Right atrium auricular region (tissue), 2 donors: ENCODE measurements at places on chromosomes 1 and 21. TPM values are rescaled to one million over a fixed set of nuclear protein-coding genes. Genes with fewer than 3 reads are reported as not detected.

DNA sequence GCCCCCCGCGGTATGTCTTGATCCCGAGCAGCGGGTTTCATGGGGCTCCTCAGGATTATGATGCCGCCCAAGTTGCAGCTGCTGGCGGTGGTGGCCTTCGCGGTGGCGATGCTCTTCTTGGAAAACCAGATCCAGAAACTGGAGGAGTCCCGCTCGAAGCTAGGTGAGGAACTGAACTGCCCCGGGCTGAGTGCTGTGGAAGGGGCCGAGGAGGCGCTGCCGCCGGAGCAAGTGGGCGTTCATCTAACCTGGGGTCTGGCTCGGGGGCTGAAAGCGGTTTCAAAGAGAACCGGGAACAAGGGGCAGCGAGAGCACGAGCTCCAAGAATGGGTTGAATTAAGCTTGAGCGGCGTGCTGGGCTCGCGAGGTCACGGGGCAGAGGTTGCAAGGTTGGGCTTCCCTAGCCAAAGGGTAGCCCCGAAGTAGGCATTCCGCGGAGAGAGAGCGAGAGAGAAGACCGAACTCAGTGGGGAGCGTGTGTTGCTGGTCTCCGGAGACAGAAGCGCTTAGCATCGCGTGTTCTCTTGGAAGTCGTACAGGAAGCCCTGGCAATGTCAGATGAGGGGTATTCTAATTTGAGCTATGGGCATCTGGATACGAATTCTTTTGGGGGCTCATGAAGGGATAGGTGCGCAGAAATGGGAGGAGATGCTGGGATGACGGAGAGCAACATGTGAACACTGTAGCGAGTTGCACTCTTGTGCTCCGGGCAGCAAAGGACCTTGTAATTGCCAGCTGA lies 732 bp downstream of the HS2ST1 start:
- peak overlapping the region; percentile 90 for H3K27ac ChIP-seq
- no peaks in the 10 kb centered on the region for H3K4me1 ChIP-seq
- no peaks in the 10 kb centered on the region for H3K36me3 ChIP-seq
- peak; percentile 68 for DNase-seq
- H3K27me3 ChIP-seq, result no peaks in the 10 kb centered on the region
- H3K4me3 ChIP-seq, result peak overlapping the region; percentile 91

DNA sequence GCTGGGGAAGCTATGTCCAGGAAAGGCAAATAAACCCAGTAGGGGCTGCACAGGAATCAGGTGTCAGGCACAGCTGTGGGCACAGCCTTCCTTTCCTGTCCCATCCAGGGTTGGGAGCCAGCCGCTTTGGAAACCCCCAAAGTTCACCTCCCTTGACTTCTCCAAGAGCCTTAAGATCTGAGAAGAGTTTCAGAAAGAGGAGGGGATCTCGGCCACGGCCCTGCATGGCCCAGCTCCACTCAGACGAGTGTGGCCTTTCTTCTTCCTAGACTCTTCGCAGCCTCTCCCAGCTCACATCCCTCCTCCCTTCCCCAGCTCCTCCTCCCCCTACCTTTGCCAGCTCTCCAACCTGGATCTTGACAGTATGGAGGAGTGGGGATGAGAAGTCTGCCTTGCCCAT lies 36.7 kb downstream of the RHBG start:
- no peak for DNase-seq
- H3K27ac ChIP-seq, result no peak overlapping the region
- no peaks in the 10 kb centered on the region for H3K36me3 ChIP-seq

Gene ARMH1
- total RNA-seq, result 5.2 TPM

- DNase-seq, result no peak
- no peaks in the 10 kb centered on the region for H3K27me3 ChIP-seq
- H3K27ac ChIP-seq, result no peak overlapping the region
- no peaks in the 10 kb centered on the region for H3K36me3 ChIP-seq
- no peak overlapping the region for H3K4me3 ChIP-seq
Observed at GRCh38 chr21:45330851-45331261, 43.2 kb upstream of the POFUT2 start.

- no peak overlapping the region for H3K27ac ChIP-seq
- DNase-seq, result no peak
- H3K27me3 ChIP-seq, result no peaks in the 10 kb centered on the region
- H3K4me1 ChIP-seq, result no peaks in the 10 kb centered on the region
- no peak overlapping the region for H3K4me3 ChIP-seq
- H3K36me3 ChIP-seq, result no peaks in the 10 kb centered on the region
Observed at GRCh38 chr1:53722025-53722424, 16.9 kb downstream of the GLIS1 start.

- H3K27ac ChIP-seq, result peak overlapping the region; percentile 84
- no peak for DNase-seq
- H3K4me1 ChIP-seq, result no peaks in the 10 kb centered on the region
Observed at GRCh38 chr1:11680270-11681070, 478 bp downstream of the MAD2L2 start.

Gene KRTAP10-12
- total RNA-seq, result not detected

GRCh38 chr1:183544598-183545297 lies 45.5 kb downstream of the NCF2 start:
- H3K4me1 ChIP-seq, result peaks cover 20% of the 10 kb centered on the region
- H3K27me3 ChIP-seq, result no peaks in the 10 kb centered on the region
- H3K36me3 ChIP-seq, result peaks cover 73% of the 10 kb centered on the region
- H3K4me3 ChIP-seq, result no peak overlapping the region

Gene SPRR2E
- not detected for total RNA-seq

GRCh38 chr1:190847166-190847565 lies 369.5 kb upstream of the BRINP3 start:
- no peak overlapping the region for H3K4me3 ChIP-seq
- no peaks in the 10 kb centered on the region for H3K27me3 ChIP-seq

DNA sequence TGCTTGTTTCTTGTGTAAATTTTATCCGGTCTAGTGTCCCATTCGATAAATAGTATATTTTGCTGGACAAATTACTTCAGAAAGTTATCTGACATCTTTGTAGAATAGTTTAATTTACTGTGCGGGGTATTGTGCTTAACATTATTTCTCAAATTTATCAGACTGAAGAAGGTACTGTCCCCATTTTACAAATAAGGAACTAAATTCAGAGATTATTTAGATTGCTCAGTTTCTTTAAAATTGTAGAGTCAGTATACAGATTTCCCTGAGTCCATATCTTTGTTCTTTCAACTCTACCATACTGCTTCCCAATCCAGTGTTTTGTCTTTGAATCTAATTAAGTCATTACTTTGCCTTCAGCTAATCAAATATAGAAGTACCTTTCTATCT lies 6.4 kb downstream of the ATP5PB start:
- no peaks in the 10 kb centered on the region for H3K27me3 ChIP-seq
- no peak for DNase-seq
- no peak overlapping the region for H3K27ac ChIP-seq
- peaks cover 27% of the 10 kb centered on the region for H3K4me1 ChIP-seq

Gene MNDA
- 2.3 TPM for total RNA-seq

DNA sequence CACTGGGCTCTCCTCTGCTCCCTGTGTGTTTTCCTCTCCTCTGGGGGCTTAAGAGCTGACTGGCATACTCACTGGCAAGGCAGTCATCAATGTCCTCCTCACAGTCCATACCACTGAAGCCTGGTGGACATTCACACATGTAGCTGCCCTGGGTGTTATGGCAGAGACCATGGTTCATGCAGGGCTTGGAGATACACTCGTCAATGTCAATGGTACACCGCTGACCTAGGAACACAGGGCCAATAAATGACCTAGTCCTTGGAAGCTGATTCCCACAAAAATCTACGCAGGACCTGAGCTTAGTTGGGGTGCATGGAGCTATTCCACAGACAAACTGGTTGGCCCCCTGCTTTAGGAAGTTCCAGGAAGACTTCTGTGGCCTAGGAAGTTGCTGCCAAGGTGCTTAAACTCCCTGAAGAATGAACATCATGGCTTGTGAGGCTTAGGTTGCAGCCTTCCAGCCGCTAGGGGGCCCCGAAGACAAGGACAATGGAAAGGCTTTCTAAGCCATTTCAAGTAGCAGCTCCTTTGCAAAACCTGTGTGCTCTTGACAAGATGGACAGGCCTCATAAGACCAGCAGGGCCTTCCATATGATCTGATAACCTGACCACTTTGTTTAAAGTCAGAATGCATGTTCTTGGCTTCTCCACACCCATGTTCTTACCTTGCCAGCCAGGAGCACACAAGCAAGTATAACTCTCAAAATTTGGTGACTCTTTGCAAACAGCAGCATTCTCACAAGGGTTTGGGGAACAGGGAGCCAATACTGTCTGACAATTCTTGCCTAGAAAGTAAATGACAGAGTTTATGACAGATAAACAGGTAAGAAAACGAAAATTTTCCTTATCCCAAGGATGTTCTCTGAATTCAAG lies 52.3 kb upstream of the ADAM30 start:
- no peaks in the 10 kb centered on the region for H3K27me3 ChIP-seq
- H3K36me3 ChIP-seq, result peaks cover 19% of the 10 kb centered on the region
- peak; percentile 83 for DNase-seq
- no peak overlapping the region for H3K27ac ChIP-seq
- no peak overlapping the region for H3K4me3 ChIP-seq

Gene IBA57
- total RNA-seq, result 7.1 TPM

GRCh38 chr21:25573409-25574206 lies 33.7 kb downstream of the MRPL39 start:
- H3K27ac ChIP-seq, result no peak overlapping the region
- no peaks in the 10 kb centered on the region for H3K27me3 ChIP-seq
- H3K36me3 ChIP-seq, result no peaks in the 10 kb centered on the region
- no peaks in the 10 kb centered on the region for H3K4me1 ChIP-seq

GRCh38 chr1:100077531-100077930 lies 55.2 kb downstream of the SASS6 start:
- H3K27ac ChIP-seq, result no peak overlapping the region
- H3K4me1 ChIP-seq, result no peaks in the 10 kb centered on the region
- peaks cover 34% of the 10 kb centered on the region for H3K36me3 ChIP-seq

Gene C1orf167
- 1.7 TPM for total RNA-seq

Gene STIL
- 0.31 TPM for total RNA-seq

Gene KCNK1
- 54.2 TPM for total RNA-seq

DNA sequence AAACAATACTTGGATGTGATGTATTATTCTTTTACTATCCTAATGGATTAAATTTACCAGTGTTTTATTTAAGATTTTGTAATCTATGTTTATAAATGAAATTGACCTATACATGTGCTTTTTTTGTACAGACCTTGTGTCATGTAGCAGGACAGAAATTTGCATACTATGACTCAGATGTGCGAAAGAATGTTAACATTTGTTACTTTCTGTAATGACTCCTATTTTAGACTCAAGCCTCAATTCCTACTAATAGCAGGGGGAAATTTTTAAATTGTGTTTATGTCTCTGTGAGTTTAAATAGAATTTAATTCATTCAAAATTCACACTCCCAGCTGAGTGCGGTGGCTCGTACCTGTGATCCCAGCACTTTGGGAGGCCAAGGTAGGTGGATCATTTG lies 21.8 kb upstream of the RIMKLA start:
- no peaks in the 10 kb centered on the region for H3K27me3 ChIP-seq
- H3K36me3 ChIP-seq, result no peaks in the 10 kb centered on the region
- H3K4me3 ChIP-seq, result no peak overlapping the region
- DNase-seq, result no peak
- no peaks in the 10 kb centered on the region for H3K4me1 ChIP-seq

- no peaks in the 10 kb centered on the region for H3K36me3 ChIP-seq
- H3K4me1 ChIP-seq, result no peaks in the 10 kb centered on the region
- H3K27me3 ChIP-seq, result no peaks in the 10 kb centered on the region
- H3K27ac ChIP-seq, result no peak within 1 kb of the TSS
Observed at GRCh38 chr1:89363638-89364536, at the start of gene GBP6. GBP6 (plus strand) TSS chr1:89364059; CDS start chr1:89368552, 4,493 bp downstream.

Gene SUSD4
- total RNA-seq, result 8.9 TPM

GRCh38 chr1:24098943-24099638 lies 12.8 kb downstream of the MYOM3 start:
- H3K4me3 ChIP-seq, result no peak overlapping the region
- H3K4me1 ChIP-seq, result no peaks in the 10 kb centered on the region
- H3K27ac ChIP-seq, result peak overlapping the region; percentile 82
- H3K27me3 ChIP-seq, result no peaks in the 10 kb centered on the region

Gene KRTAP19-1
- not detected for total RNA-seq

DNA sequence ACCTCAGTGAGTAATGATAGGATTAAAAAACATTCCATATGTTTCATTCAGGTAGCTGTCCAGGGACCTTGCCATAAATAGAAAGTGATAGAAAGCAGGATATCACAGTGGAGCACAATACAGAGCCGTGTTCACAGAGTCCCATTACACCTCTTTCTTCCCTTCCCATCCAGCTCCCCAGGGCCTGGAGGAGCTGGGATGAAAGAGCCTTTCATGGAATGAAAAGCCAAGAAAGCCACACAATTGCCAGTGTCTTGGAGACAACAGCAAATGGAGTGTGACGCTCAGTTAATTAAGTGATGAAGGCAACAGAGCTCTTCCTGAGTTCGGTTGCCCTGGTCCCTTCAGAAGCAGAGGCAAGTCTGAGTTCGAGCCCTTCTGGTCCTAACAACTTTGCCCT lies 387.3 kb upstream of the PLXNA2 start:
- no peak for DNase-seq
- H3K36me3 ChIP-seq, result no peaks in the 10 kb centered on the region
- no peak overlapping the region for H3K27ac ChIP-seq
- H3K27me3 ChIP-seq, result no peaks in the 10 kb centered on the region
